ENCODE measurements at places on chromosomes 1 and 21.
A peak's percentile ranks its signal among the peaks of the same experiment; 100 is the strongest.

GRCh38 chr1:117001254-117001927, at the start of gene CD101:
TSS of gene CD101 (plus strand) at chr1:117001760. CDS start at chr1:117001818, 58 bp downstream.
- no peak for DNase-seq

GRCh38 chr1:41365772-41366454, 4.7 kb downstream of the FOXO6 start:
- DNase-seq, result no peak

DNA sequence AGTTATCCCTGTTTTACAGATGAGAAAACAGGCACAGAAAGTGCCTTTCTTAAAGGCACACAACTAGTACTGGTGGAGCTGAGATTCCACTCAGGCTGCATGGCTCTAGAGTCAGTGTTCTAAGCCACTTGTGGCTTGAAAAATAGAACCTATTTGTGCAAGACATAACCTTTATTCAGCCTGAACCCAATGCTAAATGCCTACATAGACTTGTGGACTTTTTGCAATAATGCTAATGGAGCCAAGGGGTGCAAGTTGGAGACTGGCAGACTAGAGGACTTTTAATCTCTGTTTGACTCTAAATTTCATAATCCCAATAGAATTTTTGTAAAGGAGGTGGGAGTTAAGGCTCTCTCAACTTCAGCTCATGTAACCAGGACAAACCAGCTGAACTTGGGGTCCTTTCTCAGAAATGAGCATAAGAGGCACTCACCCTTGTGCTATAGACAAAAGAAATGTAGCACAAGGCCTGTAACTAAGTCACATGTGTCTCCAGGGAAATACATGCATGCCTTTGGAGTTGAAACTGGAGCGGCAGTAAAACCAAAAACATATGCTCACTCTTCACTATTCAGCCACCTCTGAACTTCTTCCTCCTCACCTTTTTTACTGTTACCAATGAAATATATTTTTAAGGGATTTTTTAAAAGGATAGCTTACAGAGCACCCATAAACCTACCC, 43.0 kb upstream of the AK4 start:
- DNase-seq, result no peak

DNA sequence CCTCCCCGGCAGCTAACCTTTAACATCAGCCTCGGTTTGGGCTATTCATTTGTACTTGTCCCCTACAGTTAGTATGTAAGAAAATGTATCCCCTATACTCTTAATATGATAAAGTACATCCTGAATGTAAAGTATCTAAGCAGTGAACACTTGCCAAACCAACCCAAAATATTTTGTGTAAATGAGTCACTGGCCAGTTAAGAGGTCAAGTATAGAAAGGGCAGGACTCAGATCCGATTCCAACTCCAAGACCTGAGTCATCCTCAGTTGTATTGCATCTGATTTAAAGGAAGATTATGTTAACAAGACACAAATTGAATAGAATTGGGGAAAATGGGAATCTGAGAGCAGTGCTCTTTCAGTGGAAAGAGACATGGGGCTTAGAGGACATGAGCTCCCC, 84.4 kb downstream of the CD58 start:
- no peak for DNase-seq

DNA sequence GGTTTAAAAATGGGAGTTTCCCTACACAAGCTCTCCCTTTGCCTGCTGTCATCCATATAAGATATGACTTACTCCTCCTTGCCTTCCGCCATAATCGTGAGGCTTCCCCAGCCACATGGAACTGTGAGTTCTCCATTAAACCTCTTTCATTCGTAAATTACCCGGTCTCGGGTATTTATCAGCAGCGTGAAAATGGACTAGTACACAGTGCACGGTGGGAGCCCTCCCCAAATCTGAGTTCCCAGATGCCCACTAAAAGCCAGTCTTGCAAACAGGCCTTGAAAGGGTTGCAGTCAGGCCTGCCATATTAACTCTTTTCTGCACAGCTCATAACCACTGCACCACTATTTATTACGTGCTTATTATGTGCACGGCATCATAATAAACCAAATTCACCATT, 400.9 kb downstream of the PRDM2 start:
- DNase-seq, result no peak

DNA sequence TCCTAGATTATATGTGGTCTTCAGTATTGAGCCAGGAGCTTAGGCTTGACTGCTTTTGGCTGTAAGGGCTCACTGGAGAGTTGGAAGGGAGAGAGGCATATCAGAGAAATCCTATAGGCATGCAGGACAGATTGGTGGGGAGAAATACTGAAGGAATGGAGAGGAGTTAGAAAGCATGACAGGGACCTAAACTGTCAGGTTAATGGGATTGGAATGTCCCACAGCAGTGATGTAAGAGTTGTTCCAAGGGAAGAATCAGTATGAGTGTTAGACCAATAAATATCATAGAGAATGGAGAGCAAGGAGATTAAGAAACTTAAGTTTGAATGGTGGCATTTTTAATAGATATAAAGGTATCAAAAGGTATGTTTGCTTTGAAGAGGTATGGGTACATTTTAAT, 39.7 kb downstream of the SLC35A3 start:
- DNase-seq, result peak; percentile 17

- DNase-seq, result no peak
These were observed 3.0 kb downstream of the KIRREL1 start for GRCh38 chr1:157996433-157996832.

DNA sequence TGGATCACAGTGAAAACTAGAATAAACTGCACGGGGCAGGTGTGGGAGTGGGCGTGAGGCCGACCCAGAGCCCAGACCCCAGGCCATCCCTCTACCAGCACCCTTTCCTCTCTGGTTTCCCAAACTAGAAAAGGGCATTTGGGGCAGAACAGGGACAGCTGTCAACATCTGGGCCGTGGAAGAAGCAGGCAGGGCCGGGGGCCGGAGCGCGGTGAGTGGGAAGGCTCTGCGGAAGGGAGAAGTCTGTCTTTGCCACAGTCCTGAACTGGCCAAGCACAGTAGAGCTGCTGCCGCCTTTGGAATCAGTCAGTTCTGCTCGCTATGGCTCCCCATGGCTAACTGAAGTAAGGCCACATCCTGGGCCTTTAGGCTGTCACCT, 6.6 kb downstream of the CCDC24 start:
- DNase-seq, result no peak

GRCh38 chr21:14259747-14260146, 43.8 kb downstream of the RBM11 start:
- peak; percentile 5 for DNase-seq

DNA sequence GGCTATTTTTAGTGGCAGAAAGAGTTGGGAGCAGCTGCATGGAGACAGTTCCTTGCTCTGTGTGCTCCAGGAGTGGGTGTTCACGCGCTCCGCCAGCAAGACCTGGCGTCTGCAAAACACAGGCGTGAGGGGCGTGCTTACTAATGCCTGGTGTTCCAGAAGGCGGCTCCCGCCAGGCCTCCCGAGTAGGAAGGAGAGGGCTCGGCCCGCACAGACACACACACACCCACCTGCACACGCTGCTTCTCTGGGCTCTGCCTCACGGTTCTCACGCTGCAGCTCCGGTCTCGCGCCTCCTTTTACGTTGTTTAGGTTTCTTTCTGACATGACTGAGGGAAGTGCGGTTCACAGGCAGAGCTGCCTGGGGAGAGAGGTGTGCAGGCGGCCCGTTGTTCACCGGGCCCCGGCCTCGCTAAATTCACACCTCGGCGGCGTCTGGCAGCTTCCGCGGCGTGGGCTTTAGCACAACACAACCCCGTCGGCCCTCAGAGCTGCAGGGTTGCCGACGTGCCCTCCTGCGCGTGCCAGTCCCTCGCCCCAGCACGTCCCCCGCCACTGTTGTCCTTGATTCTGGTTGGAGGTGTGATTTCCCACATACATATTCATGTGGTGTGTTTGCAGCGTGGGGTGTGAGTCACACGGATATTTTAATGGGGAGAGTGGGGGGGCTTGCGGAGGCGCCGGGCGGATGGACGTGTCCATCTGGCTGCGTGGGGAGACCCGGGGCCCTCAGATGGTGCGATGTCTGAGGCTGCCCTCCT, 77.0 kb downstream of the SKI start:
- DNase-seq, result no peak

- no peak for DNase-seq
These were observed 13.6 kb downstream of the WDR4 start for GRCh38 chr21:42865776-42866160.

- no peak for DNase-seq
These were observed 591 bp downstream of the MRPL37 start for GRCh38 chr1:54200519-54200997.

GRCh38 chr1:230083746-230084407, 16.8 kb downstream of the GALNT2 start:
- DNase-seq, result no peak

DNA sequence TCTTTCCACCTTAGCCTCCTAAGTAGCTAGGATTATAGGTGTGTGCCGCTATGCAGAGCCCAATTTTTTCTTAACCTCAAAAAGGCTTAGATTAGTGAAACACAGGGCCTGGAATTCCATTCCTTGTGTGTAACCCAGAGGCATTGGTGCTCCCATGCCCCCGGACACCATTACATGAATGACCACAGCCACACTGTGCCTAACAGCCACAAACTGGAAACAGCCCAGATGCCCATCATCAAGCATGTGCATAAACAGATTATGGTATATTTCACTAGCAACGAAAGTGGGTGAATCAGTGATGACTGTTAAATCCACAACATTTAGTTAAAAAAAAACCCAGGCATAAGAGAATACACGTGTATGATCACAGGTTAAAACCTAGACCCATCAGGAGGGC, 24.4 kb downstream of the ADAM30 start:
- no peak for DNase-seq

DNA sequence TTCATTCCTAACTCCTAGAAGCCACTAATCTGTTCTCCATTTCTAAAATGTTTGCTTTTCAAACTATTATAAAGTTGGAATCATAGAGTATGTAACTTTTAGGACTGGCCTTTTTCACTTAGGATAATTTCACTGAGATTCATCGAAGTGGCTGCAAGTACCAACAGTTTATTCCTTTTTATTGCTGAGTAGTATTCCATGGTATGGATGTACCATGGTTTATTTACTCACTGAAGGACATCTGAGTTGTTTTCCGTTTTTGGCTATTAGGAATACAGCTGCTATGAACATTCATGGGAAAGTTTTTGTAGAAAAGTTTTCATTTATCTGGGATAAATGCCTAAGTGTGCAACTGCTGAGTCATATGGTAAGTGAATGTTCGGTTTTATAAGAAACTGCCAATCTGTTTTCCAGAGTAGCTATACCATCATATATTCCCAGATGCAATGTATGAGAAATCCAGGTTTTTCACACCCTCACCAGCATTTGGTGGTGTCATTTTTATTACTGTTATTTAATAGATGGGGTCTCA, 66.3 kb downstream of the SLC27A3 start:
- DNase-seq, result peak; percentile 19

- DNase-seq, result no peak
These were observed 73.6 kb downstream of the ROR1 start for GRCh38 chr1:63847308-63847910.

DNA sequence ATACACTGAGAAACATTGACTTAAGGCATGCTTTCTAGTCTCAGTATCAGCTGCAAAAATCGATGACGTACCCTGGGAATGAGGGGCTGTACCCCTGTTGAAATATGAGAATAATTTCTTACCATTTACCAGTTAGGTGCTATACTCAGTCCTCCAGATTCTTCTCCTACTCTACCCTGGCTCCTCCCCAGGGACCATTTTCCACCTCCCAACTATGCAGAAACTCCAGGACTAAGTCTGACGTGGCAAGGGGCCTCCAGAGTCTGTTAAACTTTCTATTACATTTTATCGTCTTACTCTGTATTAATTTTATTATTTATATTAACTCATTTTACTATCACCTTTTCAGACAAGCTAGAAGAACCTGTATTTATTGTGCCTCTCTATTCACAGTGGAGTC, 124.3 kb downstream of the CYYR1 start:
- no peak for DNase-seq

DNA sequence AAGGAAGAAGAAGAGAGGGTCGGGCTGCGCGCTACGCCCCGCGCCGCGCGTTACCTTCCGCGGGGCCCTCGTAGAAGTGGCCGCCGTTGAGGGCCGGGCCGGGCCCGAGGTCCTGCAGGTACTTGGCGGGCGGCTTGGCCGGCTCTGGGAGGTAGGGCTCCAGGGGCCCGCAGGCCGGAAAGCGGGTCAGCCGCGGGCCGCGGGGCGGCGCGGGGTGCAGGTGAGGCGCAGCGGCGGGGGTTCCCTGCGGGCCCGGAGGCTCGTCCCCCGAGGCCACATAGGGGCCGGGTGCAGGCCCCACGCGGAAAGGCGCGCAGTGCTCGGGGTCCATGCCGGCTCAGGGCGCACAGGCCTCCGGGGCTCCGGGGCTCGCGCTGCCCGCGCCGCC, 196 bp downstream of the ALX3 start:
- DNase-seq, result no peak

GRCh38 chr1:198858033-198858432, 219.2 kb downstream of the PTPRC start:
- DNase-seq, result no peak

DNA sequence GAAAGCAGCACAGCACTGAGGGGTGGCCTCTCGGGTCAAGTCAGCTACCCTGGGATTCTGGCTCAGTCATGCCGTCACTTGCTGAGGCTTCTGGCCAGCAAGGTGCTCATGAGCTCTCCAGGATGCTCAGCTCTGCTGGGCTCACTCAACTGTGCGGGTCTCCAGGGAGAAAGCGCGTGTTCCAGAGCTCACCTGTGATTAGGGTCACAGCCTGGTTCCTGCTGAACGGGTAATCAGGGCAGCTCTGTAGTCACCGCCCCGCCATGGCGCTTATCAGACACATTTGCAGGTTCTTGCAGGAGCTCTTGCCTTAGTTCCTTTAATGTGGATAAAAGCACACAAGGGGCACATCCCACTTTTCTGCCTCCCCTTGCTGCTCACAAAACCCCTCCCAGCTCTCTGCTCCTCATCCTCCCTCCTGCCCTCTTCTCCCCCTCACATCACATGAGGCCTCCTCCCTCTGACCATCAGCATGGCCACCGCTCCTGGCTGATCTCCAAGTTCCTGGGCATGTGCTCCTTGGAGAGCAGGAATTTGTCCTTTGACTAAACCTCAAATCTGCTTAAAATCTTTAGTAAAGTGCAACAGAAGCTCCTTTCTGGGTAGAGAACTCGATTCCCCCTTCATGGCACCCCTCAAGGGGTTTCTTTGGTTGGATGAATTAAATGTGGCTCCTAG, 2.0 kb downstream of the PCP4 start:
- DNase-seq, result no peak

DNA sequence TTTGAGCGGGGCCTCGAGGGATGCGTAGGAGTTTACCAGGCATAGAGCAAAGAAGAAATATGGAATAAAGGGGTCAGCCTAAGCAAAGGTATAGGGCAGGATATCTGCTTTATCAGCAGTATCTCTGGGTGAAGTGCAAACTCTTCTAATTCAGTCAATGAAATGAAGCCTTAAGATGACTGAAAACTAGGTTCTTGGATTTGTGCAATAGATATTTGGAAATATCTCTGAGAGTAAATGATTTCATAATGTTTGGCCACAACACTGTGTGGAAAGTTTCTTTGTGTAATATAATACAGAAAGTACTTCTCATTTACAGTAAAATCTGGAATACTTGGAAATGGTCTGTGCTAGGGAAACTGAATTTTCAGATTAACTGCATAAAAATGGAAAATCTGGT, 26.1 kb downstream of the KCNJ15 start:
- DNase-seq, result no peak

GRCh38 chr1:43233631-43234030, 36.2 kb upstream of the TMEM125 start:
- no peak for DNase-seq

- DNase-seq, result no peak
These were observed 28.2 kb upstream of the DOCK7 start for GRCh38 chr1:62716397-62716796.

- no peak for DNase-seq
These were observed 40.5 kb downstream of the COL6A1 start for GRCh38 chr21:46021978-46022544.

- DNase-seq, result no peak
These were observed 1.1 kb downstream of the F5 start for GRCh38 chr1:169585181-169585580.

Measured in AG04449 (cell line).